RWPE2 (cell line): ENCODE measurements at places on chromosomes 16 and 17.

- peak; percentile 41 for DNase-seq
Observed at GRCh38 chr16:66426112-66427035, 721 bp upstream of the BEAN1 start.

- no peak for DNase-seq
Observed at GRCh38 chr16:58332997-58333700, 38.3 kb upstream of the PRSS54 start.

DNA sequence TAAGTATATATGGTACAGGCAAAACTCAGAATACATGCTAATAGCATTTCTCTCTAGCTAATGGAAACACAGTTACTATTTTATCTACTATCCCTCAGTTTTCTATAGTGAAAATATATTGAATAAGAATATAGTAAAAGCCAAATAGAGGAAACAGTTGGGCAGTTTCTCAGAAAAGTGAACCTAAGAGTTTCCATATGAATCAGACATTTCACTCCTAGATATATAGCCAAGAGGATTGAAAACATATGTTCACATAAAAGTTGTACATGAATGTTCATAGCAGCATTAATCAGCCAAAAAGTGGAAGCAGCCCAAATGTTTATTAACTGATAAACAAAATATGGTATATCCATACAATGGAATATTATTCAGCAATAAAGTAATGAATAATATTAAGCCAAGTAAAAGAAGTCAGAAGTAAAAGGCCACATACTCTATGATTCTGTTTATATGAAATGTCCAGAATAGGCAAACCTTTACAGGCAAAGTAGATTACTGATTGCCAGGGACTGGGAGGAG lies 134.6 kb downstream of the CYB561 start:
- no peak for DNase-seq

DNA sequence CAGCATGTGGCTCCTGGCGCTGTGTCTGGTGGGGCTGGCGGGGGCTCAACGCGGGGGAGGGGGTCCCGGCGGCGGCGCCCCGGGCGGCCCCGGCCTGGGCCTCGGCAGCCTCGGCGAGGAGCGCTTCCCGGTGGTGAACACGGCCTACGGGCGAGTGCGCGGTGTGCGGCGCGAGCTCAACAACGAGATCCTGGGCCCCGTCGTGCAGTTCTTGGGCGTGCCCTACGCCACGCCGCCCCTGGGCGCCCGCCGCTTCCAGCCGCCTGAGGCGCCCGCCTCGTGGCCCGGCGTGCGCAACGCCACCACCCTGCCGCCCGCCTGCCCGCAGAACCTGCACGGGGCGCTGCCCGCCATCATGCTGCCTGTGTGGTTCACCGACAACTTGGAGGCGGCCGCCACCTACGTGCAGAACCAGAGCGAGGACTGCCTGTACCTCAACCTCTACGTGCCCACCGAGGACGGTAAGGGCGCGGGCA lies 645 bp downstream of the NLGN2 start:
- no peak for DNase-seq

GRCh38 chr16:11848842-11849241 lies 2.5 kb downstream of the RSL1D1 start:
- no peak for DNase-seq

GRCh38 chr17:79618383-79619067 lies 7.7 kb upstream of the RBFOX3 start:
- DNase-seq, result peak; percentile 13

- no peak for DNase-seq
Observed at GRCh38 chr17:65696739-65697394, 135.4 kb upstream of the AXIN2 start.

GRCh38 chr17:20009302-20010098 lies at the start of gene SPECC1:
Gene SPECC1, plus strand, starts transcription at chr17:20009359. Its CDS starts 87,293 bp downstream, at chr17:20096652.
- peak; percentile 60 for DNase-seq

- no peak for DNase-seq
Observed at GRCh38 chr17:31472137-31472536, 80.7 kb downstream of the RAB11FIP4 start.

GRCh38 chr16:25838724-25839186 lies 147.0 kb downstream of the HS3ST4 start:
- no peak for DNase-seq

- no peak for DNase-seq
Observed at GRCh38 chr16:50857881-50858280, 116.0 kb downstream of the CYLD start.

GRCh38 chr17:29291163-29291752 lies 2.7 kb downstream of the NUFIP2 start:
- DNase-seq, result no peak

DNA sequence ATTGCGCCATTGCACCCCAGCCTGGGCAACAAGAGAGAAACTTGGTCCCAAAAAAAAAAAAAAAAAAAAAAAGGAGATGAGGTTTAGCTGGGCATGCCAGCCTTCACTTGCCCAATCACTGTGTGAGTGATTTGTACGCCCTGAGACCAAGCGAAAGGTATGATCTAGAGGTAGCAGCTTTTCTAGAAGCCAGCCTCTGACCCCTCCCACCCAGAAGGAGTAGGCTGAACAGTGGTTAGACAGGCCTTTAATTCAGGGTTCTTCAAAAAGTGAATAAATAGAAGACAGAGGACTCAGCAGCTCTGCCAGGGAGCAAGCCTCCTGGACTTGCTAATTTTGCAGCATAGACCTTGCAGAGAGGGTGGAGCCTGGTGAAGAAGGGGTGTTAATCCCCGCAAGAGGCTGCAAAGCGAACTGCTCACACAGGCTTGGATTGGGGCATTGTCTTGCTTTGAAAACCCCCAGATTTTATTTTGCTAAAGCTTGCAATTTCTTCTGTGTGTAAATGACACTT lies 7.1 kb upstream of the CYTH1 start:
- no peak for DNase-seq

DNA sequence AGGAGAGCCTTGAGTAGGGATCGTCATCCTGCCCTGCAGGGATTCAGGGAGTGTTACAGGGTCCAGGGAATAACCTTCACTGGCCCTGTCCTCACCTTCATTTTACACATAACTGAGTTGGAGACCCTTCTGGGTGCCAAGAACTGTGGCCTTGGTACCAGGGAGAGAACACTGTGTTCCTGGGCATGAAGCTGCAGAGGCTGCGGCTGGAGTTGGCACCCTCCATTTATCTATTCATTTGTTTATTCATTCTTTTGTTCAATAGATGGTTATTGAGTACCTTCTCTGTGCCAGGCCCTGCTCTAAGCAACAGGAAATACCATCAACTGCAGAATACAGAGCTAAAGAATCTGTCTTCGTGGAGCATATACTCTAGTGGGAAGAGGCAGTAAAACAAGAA lies 6.7 kb downstream of the ABCC3 start:
- DNase-seq, result no peak

DNA sequence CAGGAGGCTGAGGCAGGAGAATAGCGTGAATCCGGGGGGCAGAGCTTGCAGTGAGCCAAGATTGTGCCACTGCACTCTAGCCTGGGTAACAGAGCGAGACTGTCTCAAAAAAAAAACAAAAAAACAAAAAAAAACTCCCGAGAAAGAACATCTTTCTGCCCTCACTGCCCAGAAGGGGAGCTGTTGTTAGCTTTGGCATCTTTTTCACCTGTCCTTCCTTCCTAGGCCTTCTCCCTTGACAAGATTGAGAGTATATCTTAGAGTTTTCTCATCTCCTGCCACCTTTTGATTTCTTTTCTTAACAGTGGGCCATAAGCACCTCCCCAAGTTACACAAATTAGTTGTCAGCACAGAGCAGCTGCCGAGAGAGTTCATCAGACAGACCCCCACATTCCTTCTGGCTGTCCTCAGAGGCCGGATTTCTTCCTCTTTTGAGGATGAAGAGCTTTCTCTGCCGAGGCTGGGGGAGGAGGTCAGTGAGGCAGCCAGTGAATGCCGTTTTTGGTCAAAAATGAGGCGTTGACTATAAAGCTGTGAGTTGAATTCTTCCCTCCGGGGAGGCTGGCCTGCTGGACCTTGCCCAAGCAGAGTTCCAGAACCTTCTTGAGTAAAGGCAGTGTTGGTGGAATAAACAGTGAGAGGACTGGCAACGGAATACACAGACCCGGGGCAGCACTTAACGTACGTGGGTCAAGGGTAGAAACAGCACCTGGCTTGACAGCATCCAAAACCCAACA lies 127.0 kb downstream of the ABCC6 start:
- no peak for DNase-seq

GRCh38 chr17:66354472-66354871 lies 52.1 kb downstream of the PRKCA start:
- DNase-seq, result no peak

DNA sequence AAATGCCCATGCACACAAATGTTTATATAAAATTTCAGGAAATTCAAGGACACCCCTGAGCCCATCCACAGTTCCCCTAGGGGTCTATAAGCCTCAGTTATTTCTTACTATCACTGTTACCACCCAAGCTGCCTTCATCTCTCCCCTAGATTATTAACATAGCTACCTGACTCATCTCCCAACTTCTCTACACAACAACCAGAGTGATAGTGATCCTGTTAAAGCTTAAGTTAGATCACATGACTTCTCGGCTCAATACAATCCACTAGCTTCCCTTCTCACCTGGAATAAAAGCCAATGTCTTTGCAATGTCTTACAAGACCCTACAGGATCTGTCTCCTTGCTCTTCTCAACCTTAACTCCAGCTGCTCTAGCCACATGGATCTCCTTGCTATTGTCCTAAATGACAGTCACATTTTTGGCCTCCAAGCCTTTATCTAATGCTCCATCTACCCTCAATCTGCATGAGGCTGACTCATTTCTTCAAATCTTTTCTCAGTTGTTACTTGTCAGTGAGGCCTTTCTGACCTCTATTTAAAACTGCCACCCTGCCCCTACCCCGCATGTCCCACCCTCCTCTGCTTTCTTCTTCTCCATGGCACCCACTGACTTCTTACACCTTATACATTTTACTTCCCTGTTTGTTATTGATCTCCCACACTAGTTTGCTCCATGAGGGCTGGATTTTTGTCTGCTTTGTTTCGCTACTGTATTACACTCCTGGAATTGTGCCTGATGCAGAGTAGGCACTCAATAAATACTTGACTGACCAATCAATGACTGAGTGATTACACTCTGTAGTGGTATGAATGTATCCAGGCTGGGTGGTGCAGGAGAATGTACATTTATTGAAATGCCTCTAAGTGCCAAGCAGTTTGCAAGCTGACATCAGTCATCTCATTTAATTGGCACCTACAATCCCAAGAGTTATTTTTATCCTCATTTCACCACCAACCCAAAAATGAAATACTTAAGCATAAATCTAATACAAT lies 5.2 kb upstream of the LIG3 start:
- no peak for DNase-seq

DNA sequence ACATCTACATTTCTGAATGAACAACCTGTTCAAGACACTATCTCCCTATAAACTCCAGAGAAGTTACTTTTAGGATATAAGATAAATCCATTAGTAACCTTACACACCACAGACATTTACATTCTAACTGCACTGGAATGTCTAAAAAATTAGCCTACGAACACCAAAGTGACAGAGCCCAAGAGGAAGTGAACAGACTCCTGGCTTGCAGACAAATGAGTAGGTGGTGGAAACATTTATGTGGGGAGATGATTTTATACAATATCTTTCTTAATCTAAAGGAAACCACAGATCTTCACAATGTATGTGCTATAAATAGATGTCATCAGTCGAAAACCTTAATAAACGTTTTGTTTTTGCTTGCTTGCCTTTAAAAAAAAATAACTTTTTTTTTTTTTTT lies 18.8 kb downstream of the ZNF652 start:
- DNase-seq, result no peak

- no peak for DNase-seq
Observed at GRCh38 chr16:25110387-25110947, 1.1 kb upstream of the LCMT1 start.

- no peak for DNase-seq
Observed at GRCh38 chr16:89969741-89970410, 21.3 kb downstream of the DEF8 start.

DNA sequence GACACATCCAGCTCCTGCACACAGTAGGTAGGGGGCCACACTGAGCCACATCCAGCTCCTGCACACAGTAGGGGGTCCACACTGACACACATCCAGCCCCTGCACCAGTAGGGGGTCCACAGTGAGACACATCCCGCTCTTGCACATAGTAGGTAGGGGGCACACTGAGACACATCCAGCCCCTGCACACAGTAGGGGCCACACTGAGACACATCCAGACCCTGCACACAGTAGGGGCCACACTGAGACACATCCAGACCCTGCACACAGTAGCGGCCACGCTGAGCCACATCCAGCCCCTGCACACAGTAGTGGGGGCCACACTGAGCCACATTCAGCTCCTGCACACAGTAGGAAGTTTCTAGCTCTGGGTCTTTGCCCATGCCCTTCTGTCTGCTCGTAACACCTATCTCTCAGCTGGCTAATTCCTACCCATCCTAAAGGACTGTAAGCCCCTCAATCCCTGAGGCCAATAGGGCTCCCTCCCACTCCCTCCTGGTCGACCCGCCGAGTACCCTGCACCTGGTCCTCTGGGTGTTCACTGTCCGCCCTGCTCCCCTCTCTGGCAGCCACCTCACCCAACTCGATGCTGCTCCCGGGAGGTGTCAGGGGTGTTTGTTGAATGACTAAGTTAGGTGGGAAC lies 9.4 kb upstream of the ATP2A3 start:
- peak; percentile 37 for DNase-seq

- DNase-seq, result no peak
Observed at GRCh38 chr16:83888672-83889044, 10.3 kb upstream of the MLYCD start.

DNA sequence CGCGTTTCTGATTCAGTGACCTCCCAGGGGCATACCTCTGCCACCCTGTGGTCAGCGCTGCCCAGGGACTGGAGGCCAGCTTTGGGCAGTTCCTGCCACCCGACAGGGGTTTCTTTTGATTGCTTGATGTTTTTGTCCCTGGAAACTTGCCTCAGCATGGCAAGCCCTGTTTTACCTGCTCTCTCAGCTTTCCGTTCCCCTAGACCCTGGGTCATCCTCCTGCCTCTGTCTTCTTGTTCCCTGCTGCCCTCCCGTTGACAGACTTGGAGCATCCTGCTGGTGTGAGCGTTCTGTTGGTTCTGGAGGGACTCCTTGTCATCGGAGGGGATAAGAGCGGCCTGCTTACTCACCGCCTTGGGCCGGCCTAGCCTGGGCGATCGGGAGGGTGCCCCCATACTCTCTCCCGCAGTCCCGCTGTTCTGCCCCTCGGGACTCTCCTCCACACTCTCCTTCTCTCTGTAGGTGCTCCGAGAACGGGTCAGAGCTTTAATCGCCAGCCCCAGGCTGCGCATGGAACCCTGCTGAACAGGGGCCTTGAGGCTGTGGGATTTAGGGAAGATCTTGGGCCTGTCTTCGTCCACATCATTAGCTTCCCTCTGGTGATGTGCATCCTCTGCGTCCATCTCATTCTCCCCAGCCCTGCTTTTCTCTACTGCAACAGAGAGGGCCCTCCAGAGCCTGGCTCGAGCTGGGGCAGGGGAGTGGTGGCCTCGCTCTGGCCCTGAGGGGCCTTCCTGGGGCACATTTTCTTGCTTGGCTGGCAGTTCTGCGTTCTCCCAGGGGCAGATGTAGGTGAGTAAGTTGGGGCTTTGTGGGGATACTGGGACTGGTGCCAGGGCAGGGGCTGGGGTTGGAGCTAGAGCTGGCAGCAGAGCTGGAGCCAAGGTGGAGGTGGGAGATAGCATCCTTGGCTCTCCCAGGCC lies 13.7 kb downstream of the GPR179 start:
- no peak for DNase-seq

GRCh38 chr17:7842380-7843256 lies 8.6 kb downstream of the KDM6B start:
- DNase-seq, result peak; percentile 90
